ENCODE measurements at places on chromosomes 4 and X.

GRCh38 chr4:1404573-1405253, 1.5 kb downstream of the NKX1-1 start:
- DNase-seq = no peak

GRCh38 chr4:5033281-5033841, 14.1 kb upstream of the CYTL1 start:
- DNase-seq = no peak

GRCh38 chr4:53809816-53810215, 218.5 kb upstream of the LNX1 start:
- no peak for DNase-seq

GRCh38 chr4:41022116-41022515, 192.2 kb downstream of the APBB2 start:
- DNase-seq = no peak

- no peak for DNase-seq
Observed at GRCh38 chrX:17499512-17499911, 124.5 kb downstream of the NHS start.

DNA sequence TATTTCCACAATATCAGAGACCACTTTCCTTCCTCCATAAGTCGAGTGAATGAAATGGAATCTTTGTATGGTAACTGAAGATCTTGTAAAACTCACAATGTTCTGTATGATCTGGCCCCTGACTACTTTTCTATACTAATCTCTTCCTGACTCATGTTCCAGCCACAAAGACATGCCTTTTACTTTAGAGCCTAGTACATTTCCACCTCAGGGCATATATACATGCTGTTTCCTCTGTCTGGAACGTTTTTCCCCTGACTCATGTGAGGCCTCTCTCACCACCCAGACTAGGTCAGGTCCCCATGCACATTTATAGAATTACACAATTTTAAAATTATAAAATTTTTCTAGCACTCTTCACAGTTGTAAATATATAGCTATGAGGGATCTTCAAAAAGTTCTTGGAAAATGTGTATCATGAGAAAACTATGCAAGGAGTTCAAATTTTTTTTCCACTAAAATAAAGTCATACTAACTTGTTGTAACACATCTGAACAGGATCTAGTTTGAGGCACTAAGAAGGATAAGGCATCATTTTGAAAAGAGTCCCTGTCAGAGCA, 208.8 kb downstream of the SH2D1A start:
- DNase-seq = no peak

Measured in activated naive CD4-positive, alpha-beta T cell treated with Interleukin-2 at 50 U/mL for 16 hours (primary cell).